Stimulated activated CD8-positive, alpha-beta memory T cell treated with anti-CD3 and anti-CD28 coated beads, Interleukin-4, amount 100 ng/mL, for 4 hours (primary cell): ENCODE measurements at places on chromosomes 7 and 10.

GRCh38 chr10:571688-572451, 117.6 kb downstream of the DIP2C start:
- DNase-seq: no peak

DNA sequence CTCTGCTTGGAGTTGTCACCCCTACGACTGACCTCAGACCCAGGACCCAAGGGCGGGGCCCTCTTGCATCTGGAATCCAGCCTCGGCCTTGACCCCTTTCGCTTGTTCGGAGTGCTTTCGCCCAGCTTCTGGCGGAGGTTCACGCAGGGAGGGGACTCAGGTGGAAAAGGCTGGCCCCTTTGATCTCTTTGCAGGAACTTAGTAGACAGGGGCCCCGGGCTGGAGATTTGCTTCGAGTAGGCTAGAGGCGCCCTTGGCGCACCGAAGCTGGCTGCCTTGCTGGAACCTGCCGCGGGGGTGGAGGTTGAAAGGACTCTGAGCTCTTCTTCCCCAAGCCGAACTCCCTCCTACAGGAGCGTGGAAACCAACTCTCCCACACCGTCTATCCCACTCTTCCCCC, 255.1 kb downstream of the OTUD1 start:
- DNase-seq: no peak

GRCh38 chr7:46610746-46611145, 689.7 kb upstream of the IGFBP3 start:
- no peak for DNase-seq

GRCh38 chr10:117350909-117351308, 24.3 kb downstream of the PDZD8 start:
- no peak for DNase-seq

DNA sequence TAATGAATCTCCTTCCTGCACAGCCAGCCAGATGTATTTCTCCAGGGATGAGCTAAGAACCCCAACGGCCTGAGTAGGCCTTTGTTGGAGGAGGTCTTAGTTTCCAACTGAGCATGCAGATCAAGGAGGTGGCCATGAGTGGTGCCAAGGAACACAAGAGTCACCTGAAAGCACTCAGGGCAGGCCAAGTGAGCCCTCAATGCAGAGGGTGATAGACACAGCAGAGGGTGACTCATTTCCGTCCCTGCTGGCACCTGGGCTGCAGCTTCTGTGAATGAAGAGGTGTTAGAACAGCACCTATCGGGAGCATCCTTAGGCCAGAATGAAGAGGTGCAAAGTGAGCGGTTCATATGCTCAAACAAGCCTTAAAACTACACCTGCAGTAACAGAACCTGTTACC, 211.8 kb downstream of the FRMD4A start:
- DNase-seq: no peak

GRCh38 chr7:151070574-151070960, 10.0 kb downstream of the FASTK start:
- no peak for DNase-seq

DNA sequence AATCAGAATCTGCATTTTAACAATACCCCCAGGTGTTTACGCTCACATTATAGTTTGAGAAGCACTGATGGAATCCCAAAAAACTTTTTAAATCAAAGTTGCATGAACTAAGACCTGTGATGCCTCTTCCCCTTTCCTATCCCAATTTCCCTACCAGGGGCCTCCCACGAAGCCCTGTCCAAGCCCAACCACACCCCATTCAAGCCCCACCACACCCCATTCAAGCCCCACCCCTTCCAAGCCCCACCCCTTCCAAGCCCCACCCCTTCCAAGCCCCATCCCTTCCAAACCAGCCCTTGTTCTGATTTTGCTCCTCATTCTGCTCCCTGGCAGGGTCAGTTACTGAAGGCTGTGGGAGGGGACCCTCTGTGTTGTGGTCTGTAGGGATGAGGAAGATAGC, 9.8 kb upstream of the AQP1 start:
- DNase-seq: no peak

GRCh38 chr10:8499312-8499711, 444.8 kb downstream of the GATA3 start:
- DNase-seq: no peak

GRCh38 chr7:158646766-158647474, 57.7 kb downstream of the NCAPG2 start:
- no peak for DNase-seq

DNA sequence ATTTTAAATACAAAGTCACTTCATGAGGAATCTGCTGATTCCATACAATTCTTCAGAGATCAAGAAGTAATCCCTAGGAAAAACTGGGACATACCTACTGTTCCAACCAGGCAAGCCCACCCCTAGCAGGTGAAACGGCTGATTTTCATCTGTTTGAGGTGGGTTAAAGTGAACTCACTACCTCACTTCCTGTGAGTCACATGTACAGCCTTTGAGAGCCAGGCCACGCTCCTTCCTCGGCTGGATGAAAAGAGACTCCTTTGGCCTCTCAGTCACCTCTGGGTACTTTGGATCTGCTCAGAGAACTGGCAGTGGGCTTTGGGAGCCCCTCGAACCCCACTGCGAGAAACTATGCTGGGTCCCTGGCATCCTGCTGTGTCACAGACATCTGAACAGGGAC, 68.2 kb downstream of the CHST15 start:
- DNase-seq: no peak

GRCh38 chr7:55349121-55349520, 16.0 kb upstream of the LANCL2 start:
- DNase-seq: no peak

GRCh38 chr10:79490400-79491142, 21.8 kb upstream of the EIF5AL1 start:
- no peak for DNase-seq

DNA sequence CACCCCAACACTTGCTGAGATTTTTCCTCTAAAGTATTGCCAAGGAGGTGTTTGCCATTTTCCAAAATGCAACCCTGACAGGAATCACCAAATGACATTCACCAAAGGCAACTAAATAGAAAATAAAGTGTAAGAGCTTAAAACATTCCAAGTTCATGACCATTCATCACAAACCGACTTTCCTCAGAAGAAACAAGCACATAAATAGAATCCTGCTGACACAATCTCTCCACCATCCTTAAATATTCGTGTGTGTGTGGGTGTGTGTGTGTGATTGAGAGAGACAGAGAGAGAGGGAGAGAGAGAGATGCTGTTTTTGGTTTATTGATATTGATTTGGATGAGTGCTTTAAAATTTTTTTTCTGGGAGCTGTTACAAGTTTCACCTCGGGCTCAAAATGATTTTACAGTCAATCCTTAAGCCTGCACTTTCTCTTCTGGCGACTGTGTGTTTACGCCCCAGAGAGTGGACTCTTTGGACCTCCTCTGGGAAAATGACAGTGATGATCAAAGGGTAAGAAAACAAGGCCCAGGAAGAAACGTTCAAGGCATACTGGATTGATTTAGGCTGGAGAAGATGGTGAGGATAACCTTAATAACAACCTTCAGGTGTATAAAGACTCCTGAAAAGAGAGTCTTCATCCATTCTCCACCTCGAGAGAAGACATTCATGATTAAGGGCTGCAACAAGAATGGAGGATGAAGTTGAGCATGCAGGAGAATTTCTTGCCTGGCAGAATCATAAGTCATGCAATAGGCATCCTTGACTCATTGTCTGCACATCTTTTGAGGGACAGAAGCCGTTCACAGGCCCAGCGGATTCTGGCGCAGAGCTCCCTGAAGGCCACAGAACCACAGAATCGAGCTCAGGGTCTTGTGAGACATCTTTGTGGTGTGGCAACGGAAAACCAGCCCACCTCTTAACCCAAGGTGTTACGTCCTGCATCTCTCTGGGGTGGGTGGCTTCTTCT, 104.4 kb upstream of the FGFR2 start:
- DNase-seq: no peak

- no peak for DNase-seq
Measured at GRCh38 chr10:48600645-48601505, 4.0 kb downstream of the ARHGAP22 start.

DNA sequence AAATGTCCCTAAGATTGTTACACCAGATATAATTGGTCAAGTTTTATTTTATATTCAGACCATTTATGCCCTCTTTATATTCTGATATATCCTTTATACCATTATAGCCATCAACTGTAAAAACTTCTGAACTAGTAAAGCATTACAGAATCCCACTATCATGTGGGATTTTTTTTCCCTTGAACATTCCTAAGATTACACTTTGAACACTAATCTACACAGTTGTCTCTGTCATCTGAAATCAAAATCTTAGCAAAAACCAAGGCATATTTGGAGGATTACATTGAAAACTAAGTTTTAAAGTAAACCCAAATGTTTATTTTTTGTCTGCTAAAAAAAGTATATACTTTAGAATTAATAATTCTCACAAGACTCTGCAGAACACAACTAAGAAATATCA, 116.2 kb upstream of the GPR22 start:
- no peak for DNase-seq

- DNase-seq: peak; percentile 52
Measured at GRCh38 chr7:99374111-99375064, at the start of gene ARPC1B. ARPC1B (plus strand) TSS chr7:99374730; CDS start chr7:99385715, 10,985 bp downstream.

DNA sequence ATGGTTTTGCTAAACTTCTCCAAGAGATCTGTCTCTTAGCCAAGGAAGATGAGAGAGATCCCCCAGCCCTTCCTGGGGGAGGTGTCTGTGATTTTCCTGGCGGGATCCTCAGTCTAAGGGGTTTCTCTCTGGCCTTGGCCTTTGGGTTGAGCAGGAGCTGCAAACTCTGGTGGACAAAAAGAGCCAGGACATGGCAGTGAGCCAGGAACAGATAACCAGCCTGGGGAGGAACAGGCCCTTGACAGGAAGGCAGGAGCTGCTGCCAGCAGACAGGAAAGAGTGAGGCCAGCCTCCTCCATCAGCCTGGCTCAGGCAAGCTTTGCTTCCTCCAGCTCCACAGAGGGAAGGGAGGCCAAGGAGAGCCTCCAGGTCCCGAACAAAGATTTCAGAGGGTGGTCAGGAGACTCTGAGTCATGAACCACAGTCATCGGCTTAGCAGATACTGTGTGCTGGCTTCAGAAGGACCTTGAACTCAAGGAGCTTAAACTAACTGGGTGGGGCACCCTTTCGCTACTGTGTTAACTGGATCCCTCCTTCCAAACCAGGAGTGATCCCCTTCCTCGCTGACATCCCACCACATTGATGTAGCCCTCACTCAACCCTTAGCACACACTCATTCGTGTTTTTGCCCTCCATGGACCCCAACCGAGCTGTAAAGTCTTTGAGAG, 34.7 kb downstream of the DDIT4 start:
- no peak for DNase-seq

DNA sequence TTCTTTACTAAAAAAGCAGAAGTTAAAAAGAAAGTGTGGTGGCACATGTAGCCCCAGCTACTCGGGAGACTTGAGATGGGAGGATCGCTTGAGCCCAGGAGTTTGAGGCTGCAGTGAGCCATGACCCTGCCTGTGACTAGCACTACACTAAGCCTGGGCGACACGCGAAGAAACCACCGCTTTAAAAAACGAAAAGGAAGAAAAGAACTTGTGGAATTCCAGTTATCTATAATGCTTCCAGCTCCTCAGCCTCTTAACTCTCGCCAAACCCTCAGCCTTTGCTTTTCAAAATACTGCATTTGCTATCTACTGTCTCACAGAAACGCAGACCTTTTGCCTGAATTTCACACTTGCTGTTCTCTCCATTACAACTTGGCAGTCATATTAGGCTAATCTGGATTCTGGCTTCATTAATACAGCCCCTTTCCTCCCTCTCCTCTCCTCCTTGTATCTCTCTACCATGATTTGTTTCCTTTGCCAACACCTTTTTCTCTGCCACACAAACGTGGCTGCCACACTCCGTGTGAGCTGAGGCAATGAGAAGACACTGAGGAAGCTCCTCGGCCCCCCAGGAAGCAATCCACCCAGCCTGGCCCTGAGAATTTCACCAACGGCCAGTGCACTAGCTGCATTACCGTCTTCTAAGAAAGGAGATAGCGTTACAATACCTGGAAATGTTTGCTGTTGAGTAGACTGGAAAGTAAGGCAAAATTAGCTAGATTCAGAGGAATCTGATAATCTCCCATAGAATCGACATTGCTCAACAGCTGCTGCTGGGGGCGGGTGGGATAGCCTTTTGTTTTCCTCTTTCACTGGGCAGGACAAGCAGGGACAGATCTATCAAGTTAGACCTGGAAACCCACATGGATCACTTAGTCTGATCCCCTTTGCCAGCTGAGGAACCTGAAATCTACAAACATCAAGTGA, 37.2 kb downstream of the CALML5 start:
- no peak for DNase-seq

DNA sequence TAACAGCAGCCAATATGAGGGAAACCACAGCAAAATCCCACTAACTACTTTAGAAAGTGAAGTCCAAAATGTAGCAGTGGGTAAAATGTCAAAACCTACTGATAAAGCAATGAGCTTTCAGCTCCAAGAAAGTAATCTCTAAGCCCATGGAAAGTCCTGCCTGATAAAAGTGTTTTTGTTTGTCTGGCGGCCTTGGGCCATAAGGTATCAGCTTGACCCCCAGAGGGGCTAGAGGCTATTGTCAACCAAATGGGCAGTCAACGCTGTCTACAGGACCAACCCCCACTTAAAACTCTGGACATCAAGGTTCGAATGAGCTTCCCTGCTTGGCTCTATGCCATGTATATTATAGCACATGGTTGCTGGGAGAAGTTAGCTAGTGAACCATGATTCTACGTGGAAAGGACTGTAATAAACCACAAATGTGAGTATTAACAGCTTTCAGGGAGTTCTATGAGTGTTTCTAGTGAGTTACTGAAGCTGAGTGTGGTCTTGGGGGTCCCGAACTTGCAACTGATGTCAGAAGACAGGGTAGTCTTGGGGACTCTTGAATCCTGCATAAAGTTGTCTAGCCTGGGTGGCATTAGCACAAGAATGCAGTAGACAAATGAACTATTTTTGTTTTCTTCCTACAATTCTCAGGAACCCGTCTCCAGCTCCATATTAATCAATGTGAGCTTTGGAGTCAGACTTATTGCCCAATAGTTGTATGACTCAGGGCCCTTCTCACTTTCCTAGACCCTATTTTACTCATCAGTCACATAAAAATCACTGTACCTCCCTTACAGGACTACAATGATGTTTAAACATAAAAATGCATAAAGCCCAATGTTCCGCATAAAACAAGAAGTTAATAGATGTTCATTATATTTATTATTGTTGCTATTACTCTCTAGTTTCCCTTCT, 164.9 kb downstream of the DGKI start:
- no peak for DNase-seq

DNA sequence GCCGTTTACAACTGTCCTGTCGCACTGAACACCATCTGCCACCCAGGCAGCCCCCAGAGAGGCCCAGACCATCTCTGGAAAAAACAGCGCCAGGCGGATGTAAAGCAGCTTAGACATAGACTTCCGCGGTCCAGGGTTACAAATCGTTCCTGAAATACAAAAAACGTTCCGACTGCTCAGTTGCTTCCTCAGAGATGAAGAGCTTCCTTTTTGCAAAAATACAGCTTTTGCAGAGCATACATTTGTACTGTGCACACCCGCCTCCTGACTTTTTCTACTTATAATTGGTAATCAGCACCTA, 11.4 kb downstream of the DAGLB start:
- no peak for DNase-seq

GRCh38 chr10:48493083-48493871, 111.6 kb downstream of the ARHGAP22 start:
- DNase-seq: no peak

DNA sequence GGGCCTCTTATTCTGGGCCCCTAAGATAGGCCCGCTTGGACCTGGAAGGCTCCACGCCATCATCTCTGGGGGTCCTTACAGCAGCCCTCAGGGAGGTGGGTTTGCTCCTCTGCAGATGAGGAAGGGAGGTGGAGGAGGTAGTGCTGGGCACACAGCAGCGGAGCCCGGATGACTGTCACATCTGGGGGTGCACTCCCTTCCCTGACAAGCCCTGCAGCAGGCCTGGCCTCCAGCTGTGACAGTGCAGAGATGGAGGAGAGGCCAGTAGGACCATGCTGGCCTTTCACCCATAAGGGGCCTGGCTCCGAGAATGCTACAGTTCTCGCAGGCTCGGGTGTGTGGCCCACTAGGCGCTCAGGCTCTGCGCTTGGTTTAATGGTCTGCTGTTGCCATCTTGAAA, 9.2 kb downstream of the GDF2 start:
- no peak for DNase-seq
